Suppressor macrophage treated with lipopolysaccharide for 1 hour (primary cell): ENCODE measurements at places on chromosomes 12 and 14.

DNA sequence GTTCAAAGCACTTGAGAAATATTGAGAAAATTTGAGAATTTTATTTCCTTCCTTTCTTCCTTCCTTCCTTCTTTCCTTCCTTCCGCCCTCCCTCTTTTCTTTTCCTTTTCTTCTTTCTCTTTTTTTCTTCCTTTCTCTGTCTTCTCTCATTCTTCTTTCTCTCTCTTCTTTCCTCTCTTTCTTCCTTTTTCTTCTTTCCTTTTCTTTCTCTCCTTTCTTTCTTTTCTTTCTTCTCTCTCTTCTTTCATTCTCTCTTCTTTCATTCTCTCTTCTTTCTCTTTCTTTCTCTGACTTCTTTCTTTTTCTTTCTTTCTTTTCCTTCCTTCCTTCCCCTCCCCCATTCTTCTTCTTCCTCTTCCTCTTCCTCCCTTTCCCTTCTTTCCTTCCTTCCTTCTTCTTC is 44.9 kb downstream of the CD163L1 start:
- DNase-seq = no peak

DNA sequence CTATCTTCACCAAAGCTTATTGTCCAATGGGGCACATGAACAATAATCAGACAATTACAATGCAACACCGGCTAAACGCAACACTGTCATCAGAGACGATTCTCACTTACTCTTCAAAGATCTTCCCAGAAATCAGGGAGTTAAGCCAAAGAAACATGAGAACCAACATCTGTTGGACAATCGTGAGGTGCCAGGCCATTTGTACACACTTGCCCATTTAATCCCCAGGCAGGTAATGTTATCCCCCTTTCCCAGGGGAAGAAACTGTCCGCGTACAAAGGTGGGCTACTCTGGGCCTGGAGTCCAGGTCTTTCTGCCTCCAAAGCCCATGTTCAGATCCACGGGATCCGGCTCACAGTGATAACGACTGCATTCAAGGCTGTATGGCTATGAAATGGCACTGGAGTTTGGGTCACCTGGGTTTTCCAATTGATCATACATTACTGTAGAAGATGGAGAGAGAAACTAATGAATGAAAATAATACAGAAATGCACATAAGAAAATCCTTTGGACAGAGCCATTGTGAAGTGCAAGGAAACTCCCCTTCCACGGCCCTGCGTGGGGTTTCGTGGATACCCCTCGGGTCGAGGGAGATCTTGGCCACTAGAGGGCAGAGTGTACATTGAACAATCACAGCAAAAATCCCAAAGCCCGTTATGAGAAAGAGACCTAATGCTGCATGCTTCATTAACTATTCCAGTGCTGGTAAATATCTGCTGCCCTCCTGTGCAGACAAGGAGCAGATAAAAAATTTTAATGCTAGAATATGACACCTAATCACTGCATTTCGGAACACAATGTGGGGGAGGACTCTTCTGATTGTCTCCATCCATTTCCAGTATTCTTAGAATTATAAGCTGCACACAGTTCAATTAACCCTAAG is 111.4 kb downstream of the EGLN3 start:
- peak; percentile 83 for DNase-seq

DNA sequence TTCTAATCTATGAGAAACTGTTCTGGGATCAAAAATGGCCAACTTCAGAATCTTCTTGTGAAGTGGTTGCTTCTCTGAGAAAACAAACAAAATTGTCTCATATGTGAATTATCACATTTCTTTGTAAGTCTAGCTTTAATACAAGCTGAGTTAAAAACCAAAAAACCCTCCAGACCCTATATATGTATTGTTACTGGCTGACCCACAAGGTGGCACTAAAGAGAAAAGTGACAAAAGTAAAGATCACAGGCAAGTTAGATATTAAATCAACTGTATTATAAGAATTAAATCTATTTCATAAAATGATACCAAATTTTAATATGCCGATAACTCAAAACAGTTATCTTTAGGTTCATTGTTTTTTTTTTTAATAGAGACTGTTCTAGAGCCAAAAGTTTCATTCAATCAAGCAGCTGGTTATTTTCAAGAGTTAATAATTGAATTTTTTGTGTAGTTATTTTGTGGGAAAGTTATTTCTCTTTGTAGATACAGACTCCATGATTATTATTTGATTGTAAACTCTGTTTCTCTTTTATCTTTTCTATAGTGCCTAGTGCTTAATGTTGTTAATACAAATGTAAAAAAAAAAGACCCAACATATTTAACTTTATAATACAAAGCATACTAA is 7.5 kb upstream of the TRHDE start:
- peak; percentile 13 for DNase-seq

- DNase-seq = no peak
Observed at GRCh38 chr14:102146423-102146822, 6.7 kb downstream of the WDR20 start.

DNA sequence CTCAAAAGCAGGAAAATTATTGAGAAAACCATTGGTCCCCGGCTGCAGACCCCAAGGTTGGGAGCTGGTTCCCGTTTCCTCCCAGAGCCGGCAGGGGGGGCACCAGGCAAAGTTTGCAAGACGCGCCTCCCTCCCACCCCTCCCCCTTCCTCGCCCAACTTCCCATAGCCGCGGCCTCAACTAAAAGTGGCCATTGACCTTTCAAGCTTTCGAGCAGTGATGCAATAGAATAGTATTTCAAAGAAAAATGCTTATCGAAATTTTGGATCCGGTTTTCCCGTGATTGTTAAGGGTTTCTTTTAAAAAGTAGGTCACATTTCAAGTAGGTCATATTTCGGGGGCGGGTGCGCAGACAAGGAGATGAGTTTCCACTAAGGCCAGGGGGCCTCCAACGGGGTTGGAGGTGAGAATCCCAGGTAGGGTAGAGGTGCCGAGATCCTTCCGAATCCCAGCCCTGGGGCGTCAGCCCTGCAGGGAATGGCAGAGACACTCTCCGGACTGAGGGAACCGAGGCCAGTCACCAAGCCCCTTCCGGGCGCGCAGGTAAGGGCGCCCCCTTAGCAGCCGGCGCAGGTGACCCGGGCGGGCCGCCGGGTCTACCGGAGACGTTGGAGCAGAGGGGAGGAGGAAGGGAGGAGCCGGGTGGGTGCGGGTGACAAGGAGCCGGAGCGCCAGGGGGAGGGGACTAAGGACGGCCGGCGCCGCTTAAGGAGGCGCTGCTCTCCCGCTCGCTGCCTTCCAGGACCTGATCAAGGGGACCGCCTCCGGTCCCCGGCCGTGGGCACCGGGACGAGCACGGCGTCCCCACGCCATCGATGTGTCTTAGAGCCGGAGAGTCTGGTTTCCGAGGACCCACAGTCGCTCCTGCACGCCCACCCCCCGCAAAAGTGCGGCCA is 2.6 kb upstream of the SOCS2 start:
- DNase-seq = peak; percentile 94

- DNase-seq = no peak
Observed at GRCh38 chr12:125544960-125545359, 479.7 kb downstream of the AACS start.

- DNase-seq = no peak
Observed at GRCh38 chr12:28027328-28027727, 54.8 kb upstream of the PTHLH start.

DNA sequence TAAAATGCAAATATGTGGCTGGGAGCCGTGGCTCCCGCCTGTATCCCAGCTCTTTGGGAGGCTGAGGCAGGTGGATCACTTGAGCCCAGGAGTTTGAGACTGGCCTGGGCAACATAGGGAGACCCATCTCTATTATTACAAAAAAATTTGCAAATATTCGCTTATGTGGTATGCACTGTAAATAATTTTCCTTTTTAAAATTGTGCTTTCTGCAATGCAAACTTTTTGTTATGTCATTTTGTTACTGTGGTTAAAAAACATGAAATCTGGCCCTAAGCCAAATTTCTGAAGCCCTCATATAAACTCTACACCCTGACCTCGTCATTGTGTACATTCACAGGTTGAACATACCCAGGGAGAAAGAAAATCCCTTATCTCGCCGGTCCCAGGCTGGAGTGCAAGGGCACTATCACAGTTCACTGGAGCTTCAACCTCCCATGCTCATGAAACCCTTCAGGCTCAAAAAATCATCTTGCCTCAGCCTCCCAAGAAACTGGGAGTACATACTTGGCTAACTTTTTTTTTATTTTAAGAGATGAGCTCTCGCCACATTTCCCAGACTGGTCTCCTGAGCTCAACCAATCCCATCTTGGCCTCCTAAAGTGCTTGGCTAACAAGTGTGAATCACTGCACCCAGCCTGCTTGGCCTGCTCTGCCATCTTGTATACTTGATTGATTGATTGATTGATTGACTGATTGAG is 24.7 kb downstream of the TRAPPC6B start:
- DNase-seq = no peak

DNA sequence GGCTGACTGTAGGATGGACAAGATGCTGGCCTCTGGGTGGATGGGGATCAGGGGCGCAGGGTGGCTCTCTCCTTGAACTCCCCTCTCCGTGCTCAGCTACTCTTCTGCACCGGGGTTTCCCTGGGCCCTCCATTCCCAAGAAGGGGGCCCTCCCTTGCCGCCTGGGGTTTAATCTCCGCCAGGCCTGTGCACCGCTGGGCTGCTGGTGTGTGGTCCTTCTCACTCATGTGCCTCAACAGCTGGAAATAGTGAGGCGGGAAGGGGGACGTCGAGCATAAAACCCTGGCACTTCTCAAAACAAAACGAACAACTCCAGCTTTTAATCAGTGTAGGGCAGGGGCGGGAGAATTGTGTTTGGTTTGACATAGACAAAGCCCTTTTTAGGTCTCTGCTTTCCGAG is 19.0 kb upstream of the SMOC1 start:
- DNase-seq = no peak

DNA sequence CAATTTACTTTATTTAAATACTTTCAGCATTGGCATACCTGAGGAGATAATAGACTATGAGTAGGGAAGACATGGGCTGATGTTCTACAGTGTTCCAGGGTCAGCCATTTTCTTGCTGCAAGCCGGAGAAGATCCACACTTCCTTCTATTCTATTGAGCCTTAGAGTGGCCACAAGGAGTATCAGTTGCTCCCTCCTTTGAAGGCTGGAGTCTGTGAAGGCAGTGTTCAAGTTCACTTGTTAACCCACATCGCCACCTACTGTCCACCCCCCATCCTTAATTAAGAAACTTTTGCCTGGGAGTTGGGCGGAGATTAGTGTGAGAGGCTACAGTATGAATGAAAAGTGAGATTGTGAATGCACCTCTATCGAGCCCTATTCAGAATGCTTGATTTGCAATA is 666.6 kb downstream of the NRXN3 start:
- DNase-seq = peak; percentile 13

DNA sequence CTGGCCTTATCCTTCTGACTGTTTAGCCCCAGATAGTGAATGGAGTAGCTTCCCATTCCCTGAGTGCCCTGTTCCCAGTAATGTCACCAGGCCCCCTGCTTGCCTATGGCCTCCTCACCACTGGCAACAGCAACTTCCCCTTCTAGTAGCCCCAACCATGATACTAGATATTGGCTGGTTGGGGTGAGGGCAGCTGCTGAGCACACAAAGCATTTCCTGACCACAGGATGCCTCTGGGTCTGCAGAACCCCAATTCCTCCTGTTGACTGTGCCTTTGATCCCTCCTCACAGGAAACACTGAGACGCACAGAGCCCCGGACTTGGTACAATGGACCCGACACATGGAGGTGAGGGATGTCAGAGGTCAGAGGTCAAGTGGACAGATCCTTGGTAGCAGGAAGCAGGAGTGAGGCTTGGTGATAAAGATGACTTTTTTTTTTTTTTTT is 597 bp downstream of the SOAT2 start:
- peak; percentile 44 for DNase-seq

DNA sequence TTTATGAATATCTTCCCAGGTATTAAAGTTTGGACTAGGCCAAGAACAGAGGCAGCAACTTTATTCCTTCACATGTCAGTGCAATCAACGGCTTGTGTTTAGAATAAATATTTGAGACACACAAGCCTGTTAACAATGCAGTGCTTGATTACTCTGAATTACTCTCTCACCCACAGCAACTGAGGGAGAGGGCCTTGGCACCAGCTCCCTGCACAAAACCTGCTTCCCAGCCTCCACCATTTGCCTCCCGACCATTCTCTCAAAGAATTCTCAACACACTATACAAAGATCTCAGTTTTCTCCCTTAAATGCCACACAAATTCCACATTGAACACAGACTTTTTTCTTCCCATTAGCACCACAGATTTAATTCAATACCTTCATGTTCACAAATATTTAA is 77.0 kb downstream of the STON2 start:
- DNase-seq = no peak

DNA sequence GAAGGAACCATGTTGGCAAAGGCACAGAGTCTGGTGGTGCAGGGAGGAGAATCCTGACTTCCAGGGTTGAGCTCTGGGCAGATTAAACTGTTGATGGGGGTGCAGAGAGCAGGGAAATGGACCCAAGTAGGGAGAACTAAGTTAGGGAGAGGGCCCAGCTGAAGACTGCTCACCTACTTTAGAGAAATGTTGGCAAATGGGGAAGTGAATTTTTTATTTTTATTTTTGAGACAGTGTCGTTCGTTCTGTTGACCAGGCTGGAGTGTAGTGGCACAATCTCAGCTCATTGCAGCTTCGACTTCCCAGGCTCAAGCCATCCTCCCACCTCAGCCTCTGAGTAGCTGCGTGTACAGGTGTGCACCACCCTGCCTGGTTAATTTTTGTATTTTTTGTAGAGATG is 32.1 kb upstream of the TUBA1A start:
- DNase-seq = no peak

DNA sequence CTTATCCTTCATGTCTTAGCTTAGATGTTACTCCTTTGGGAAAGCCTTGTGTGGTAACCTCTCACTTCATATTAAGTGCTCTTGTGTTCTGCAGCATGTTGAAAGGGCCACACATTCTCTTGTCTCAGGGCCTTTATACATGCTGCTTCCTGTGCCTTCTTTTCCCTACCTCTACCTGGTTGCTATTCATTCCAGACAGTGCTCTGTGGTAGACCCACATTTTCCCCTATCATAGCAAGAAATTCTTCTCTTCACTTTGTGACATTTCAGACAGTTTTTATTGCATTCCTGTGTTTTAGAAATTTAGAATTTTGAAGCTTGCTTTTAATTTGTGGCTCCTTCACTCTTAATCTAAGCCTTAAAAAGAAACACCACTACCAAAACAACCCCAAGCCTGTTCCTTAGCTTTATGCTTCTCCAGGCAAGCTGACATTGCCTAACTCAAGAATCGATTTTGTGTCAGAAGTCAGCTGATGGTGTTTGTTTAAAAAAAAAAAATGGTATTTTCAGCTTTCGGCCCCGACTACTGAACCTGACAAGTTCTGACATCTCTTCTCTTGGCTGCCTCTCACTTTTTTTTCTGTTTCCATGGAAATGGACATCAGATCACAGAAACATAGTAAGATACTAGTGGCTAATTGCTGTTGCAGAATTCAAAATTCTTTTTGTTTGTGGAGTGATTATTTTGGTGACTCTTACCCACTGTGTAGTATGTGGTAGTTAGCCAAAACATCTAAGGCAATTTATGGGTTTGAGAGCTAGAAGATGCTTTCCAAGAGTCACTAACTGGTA is 156.3 kb downstream of the NUBPL start:
- DNase-seq = no peak

GRCh38 chr12:82817368-82817767 is 130.7 kb downstream of the TMTC2 start:
- DNase-seq = peak; percentile 12

- DNase-seq = peak; percentile 59
Observed at GRCh38 chr12:107318806-107319532, 225.6 kb upstream of the CRY1 start.
